KBM-7 (cell line): ENCODE measurements at places on chromosomes 1 and 21.

DNA sequence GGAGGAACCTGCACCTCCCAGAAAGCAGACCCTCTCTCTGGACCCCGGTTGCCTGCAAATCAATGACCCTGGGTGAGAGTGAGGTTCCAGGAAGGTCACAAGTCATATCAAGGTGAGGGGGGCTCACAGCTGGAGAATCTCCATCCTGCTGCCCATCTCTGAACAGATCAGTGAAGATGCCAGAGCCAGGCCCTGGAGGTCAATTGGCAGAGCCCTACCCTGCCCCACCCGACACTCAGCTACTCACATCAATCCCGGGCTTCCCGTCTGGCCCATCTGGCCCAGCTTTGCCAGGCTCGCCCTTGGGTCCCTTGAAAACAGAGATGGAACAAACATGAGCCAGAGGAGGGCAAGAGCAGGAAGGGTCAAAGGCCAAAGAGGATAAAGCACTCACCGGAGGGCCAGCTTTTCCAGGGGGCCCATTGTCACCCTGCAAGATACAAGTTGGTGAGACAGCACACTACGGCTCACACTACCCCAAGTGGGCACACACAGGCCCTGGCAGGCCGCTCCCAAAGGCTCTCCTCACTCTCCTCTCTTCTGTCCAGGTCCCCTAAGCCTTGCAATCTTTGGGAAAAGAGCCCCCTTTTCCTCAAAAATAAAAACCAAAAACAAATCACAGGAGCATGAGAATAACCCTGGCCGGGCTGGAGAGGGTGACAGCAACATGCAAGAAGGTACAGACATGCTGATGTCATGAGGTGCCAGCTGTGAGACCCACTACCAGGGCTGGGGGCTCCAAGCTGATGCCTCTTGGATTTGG is 2.9 kb downstream of the COL9A2 start:
- no peak for DNase-seq

- no peak for DNase-seq
These were observed 494 bp upstream of the PIP5K1A start for GRCh38 chr1:151197863-151198253.

- DNase-seq: no peak
These were observed 136.0 kb upstream of the KLHDC7A start for GRCh38 chr1:18344755-18345154.

DNA sequence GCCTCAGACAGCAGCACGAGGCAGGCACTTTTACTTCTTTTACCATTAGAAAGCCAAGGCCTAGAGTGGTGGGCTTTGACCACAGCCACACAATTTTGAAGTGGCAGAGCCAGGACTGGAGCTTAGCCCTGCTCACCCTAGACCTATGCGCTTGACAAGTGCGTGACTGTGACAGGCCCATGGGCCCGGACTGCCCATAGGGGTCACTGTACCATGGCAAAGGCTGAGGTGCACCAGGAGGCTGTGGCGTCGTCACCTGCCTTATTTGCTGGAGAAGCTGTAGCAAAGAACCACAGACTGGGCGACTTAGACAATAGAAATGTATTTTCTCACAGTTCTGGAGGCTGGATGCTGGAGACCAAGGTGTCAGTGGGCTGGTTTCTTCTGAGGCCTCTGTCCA is 2.6 kb upstream of the TMEM82 start:
- no peak for DNase-seq

DNA sequence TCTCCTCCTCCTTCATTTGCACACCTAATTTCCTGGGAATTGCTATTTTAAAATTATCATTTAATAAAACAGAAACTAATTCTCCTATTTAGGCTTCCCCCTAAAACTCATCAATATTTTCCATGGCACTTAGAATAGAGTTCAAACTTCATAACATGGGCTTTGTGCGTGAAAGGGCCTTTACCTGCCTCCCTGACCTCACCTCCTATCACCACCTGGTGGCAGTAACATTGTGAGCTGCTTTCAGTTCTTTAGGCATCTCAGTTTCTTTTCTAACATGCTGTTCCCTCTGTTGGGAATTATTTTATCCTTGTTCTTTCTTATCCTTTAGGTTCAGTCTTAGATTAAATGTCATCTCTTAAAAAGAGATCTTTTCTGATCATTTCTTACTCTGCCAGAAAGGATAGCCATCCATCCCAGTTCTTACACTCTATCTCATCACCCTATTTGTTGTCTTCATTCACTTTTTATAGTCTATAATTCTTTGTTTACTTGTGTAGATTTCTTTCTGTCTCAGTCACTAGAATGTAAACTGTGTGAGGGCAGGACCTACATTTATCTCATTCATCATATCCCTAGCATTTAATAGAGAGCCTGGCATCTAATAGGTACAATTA is 133.8 kb upstream of the KIAA1614 start:
- DNase-seq: no peak

DNA sequence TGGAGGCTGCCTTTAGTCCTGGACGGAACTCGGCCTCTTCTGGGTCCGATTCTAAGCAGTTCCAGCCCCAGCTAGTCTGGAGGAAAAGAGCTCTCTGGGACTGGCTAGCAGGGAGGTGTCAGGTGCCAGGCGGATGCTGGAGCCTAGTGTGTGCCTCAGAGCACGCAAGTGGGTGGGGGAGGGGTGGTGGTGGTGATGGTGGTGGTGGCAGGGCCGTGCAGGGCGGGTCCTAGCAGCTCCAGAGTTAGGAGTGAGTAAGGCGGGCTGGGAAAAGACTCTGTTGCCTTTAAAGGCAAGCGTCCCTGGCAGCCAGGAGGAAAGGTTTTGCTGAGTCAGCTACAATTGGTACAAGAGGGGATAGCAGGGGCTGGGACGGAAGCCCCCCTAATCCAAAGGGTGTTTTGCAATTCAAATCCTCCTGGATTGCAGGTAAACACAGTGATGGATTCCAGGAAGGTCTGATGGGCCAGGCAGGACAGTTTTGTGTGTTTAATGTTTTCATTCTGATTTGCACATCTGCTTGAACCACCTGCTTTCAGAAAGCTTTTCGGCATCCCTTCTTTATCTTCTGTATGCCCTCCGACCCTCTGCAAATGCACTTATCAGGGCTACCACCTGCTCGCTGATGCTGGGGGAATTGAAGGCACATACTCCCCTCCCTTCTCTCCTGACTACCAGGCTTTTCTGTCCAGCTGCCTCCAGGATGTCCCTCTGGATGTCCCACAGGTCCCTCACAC is 4.1 kb upstream of the SLC2A1 start:
- DNase-seq: no peak

GRCh38 chr21:32319012-32319411 is 20.4 kb downstream of the MRAP start:
- DNase-seq: no peak

GRCh38 chr1:26524181-26524580 is 5.4 kb upstream of the RPS6KA1 start:
- no peak for DNase-seq

DNA sequence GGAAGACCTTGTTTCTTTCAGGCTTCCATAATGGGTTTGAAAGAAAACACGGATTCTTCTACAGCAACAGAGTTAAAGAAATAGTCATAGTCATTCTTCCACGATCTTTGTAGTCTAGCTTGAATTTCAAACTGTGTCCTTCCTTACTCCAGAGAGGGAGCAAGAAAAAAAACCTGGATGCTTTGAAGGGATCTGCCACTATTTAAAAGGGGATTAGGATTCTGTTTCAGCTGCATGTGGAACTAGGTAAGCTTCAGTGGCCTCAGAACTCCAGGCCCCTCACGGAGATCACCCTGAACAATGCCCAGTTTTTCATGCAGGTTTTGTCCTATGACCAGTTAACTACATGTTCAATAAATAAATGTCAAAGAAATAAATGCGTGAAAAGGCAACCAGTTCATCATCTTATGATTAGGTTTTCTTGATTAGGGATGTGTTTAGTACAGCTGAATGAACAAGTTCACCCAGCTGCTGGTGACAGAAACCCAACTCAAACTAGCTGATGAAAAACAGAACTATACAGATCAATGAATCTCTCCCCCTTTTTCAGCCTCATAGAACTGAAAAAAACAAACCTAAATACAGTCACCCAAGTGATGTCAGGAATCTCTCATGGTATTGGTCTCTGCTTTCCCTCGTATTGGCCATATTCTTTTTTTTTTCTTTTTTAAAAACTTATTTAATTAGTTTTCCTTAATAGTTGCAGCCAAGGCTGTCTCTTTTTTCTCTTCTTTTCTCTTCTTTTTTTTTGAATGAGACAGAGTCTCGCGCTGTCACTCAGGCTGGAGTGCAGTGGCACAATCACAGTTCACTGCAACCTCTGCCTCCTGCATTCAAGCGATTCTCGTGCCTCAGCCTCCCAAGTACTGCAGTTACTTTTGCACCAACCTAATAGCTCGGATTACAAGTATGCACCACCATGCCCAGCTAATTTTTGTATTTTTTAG is 14.6 kb upstream of the MPZL1 start:
- DNase-seq: no peak

DNA sequence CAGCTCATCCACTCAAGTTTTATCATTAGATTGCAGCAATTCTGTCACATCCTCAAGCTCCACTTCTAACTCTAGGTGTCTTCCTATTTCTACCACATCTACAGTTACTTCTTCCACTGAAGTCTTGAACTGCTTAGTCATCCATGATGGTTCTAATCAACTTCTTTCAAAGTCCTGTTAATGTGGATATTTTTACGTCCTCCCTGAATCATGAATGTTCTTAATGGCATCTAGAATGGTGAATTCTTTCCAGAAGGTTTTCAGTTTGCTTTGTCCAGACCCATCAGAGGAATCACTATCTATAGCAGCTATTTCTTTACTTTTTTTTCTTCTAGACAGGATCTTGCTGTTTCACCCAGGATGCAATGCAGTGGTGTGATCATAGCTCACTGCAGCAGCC is 78.0 kb upstream of the RNPC3 start:
- no peak for DNase-seq

DNA sequence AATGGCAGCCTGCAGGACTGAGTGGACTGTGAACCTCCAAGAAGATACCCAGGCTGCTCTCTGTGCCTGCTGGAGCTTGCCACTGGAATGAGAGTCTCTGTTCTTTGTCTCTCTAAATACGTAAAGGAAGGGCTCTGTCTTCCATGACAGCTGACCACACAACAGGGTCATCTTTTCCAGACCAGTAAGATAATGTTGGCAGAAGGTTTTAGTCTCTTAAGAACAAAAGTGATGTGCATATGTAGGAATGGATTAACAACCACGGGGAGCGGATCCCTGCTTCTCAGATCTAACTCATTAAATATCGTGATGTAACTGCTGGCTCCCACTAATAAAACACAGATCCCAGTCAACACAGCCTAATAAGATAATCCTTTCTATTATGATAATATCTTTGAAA is 67.5 kb downstream of the MAP10 start:
- no peak for DNase-seq

GRCh38 chr1:59340411-59341307 is 43.8 kb downstream of the FGGY start:
- DNase-seq: no peak

DNA sequence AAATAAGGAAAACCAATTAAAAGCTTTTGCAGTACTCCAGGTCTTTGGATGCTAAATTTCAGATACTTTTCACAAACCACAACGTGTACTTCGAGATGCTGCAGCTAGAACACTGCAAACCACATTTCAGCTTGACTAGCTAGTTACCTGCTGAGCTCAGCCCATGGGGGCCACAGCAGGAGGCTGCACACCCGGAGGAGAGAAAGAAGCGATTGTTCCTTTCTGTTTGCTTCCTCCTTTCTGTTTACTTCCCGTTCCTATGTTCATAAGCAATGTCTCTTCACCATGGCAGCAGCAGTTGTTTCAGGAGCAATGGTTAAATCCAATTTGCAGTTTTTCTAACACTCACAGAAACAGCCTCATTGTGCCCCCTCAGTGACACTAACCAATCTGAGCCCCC is 225.6 kb upstream of the FGGY start:
- DNase-seq: peak; percentile 86

GRCh38 chr1:8023287-8023994 is 2.7 kb downstream of the ERRFI1 start:
- no peak for DNase-seq

DNA sequence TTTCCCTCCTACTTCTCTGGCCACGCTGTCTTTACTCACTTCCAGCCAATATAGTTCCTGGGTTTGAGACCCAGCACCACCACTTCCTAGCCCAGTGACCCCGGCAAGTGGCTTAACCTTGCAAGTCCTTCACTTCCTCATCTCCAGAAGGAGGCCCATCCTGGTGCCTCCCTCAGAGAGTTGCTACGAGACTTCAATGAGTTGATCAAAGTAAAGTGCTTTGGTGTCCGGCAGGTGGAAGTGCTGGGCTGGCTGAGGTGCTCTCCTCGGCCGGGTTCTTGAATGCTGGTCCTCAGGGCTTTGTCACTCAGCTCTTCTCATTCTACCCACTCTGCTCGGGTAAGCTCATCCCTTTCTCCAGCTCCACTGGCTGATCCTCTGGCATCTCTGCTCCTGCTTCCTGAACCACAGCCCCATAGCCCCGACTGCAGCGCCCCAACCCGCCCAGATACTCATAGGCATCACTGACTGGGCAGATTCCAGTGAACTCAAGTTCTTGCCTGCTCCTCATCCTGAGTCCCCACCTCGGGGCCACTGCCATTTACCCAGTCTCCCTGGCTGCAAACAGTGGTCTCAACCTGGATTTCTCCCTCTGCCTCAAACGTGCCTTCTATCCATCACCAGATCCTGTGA is 75.8 kb upstream of the WNT4 start:
- no peak for DNase-seq

DNA sequence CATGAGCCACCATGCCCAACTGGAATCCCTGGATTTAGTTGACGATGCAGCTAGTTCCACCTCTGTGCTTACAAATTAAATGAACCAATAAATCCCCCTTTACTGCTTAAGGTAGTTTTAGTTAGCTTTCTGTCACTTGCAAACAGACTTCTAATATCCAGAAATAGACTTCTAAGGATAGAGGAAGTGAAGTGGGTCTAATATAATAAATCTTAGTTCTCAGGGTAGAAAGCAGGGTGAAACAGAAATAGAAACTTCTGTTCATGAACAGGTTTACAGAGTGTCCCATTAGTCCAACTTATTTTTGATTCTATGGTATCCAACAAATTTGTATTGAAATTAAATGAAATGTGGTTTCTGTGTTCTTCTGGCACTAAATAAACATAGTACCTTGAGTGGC is 20.1 kb downstream of the BCAS2 start:
- DNase-seq: no peak

- no peak for DNase-seq
These were observed 389.8 kb upstream of the LYPLAL1 start for GRCh38 chr1:218783916-218784315.

- no peak for DNase-seq
These were observed 19.5 kb upstream of the ARHGEF10L start for GRCh38 chr1:17520041-17520440.

- DNase-seq: no peak
These were observed 508.3 kb upstream of the PKN2 start for GRCh38 chr1:88175631-88176226.

- DNase-seq: peak; percentile 73
These were observed 168.5 kb upstream of the IRF2BP2 start for GRCh38 chr1:234778221-234779159.

- no peak for DNase-seq
These were observed 10.0 kb downstream of the CLDN19 start for GRCh38 chr1:42730002-42730401.

DNA sequence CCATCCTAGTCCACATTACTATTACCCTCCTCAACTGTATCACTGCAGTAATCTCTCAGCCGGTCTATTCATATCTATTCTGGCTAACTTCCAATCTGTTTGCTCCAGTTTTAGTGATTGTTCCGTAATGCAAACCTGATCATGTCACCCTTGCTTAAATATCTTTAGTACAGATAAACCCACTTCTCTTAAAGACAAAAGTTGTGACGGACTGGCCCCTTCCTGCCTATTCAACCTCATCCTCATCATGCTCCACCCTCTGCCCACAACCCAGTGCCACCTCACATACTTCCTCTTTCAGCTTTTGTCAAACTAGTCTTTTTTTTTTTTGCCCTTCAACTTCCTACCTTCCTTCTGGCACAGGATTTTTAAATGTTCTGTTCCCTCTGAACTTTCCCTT is 2.8 kb upstream of the C1orf162 start:
- peak; percentile 95 for DNase-seq
